ENCODE measurements at places on chromosomes 5 and 9. TPM values are rescaled to one million over a fixed set of nuclear protein-coding genes. Genes with fewer than 3 reads are reported as not detected.
A peak's percentile ranks its signal among the peaks of the same experiment; 100 is the strongest.

Gene HMCN2
- 7.8 TPM for total RNA-seq

Gene AMBP
- not detected for total RNA-seq

Gene WHRN
- 3.8 TPM for total RNA-seq

Gene ANKRD18B
- total RNA-seq = not detected

Gene FRMD3
- 7.2 TPM for total RNA-seq

Gene RNF44
- 23.2 TPM for total RNA-seq

Gene PKD2L2
- total RNA-seq = not detected

Gene TAF11L10
- total RNA-seq = not detected

DNA sequence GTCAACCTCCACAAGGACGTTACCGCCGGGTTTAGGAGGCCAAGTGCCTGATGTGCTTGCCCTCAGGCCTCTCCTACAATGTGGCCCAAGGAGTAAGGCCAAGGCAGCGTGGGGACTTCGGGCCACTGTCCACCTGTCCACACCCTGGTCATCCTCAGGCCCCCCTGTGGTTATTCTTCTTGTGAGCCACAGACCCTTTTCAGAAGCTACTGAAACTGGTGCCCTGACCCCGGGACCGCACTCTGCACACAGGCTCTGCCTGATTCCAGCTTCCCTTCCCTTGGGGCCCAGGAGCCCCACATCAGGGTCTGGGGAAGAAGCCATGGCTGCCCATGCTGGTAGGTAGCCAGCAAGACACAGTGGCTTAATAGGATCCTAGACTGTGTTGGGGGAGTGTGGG, 128.8 kb downstream of the OLFM1 start:
- peak; percentile 62 for DNase-seq

DNA sequence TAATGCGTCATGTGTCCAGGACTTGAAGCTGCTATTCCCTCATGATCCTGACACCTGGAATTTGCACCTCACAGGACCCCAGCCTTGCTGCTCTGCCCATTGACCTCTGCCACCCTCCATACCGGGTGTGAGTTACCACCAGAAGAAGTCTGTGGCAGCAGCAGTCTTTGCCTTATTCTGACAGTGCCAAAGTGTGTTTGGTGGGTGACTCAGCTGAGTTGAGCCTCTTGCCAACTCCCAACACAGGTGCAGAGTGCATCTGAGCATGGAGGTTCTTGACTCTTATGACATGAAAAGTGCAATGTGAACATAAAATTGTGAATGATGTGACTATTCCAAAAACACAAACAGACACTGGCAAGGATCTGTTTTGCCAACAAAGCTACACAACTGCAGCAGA, 1166.5 kb upstream of the CDH18 start:
- DNase-seq = no peak

- no peak for DNase-seq
These were observed 1.7 kb downstream of the RACK1 start for GRCh38 chr5:181242031-181242451.

DNA sequence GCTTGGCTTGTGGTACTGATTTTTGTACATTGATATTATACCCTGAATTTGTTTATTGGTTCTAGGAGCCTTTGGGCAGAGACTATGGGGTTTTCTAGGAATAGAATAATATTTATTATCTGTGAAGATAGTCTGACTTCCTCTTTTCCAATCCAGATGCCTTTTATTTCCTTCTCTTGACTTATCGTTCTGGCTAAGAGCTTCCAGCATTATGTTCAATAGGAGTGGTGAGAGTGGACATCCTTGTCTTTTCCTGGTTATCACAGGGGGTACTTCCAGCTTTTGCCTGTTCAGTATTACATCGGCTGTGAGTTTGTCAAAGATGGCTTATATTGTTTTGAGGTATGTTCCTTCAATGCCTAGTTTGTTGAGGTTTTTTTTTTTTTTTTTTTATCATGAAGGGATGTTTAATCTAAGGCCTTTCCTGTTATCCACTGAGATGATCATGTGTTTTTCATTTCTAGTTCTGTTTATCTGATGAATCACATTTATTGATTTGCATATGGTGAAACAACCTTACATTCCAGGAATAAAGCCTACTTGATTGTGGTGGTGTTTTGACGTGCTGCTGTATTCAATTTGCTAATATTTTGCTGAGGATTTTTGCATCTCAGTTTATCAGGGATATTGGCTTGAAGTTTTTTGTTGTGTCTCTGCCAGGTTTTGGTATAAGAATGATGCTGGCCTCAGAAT, 77.5 kb downstream of the CERT1 start:
- DNase-seq = no peak

GRCh38 chr5:50744776-50745175, 78.3 kb downstream of the PARP8 start:
- DNase-seq = no peak

DNA sequence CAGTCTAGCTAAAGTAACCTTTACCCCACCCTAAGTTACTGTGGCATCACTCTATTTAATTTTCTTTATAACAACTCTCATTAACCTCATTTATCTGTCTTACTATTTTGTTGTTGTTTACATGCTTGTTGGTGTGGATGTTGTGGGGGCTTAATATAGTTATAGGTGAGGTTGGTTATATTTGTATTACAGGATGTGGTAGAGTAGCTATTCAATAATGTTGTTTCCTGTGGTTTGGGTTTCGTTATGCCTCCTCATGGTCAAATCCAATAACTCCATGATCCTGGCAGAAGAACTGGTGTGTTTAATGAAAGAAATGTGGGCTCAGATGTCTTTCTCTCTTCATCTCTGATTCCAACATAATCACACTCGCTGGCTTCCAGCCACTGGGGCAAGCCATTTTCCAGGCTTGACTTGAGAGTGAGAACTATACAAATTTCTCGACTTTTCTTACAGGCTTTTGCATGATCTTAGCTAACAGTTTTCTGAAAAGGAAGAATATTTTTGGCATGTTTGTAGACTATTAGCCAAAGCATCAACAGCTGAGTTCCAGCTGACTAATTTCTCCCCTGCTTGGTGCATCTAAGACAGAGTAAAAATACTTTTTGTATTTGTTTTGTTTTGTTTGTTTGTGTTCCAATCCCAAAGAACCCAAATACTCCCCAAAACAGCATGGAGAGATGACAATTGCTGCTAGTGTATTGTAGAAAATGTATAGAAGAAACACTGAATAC, 303.7 kb upstream of the PAPPA start:
- no peak for DNase-seq

GRCh38 chr9:8622871-8623270, 823.3 kb upstream of the DMAC1 start:
- no peak for DNase-seq

DNA sequence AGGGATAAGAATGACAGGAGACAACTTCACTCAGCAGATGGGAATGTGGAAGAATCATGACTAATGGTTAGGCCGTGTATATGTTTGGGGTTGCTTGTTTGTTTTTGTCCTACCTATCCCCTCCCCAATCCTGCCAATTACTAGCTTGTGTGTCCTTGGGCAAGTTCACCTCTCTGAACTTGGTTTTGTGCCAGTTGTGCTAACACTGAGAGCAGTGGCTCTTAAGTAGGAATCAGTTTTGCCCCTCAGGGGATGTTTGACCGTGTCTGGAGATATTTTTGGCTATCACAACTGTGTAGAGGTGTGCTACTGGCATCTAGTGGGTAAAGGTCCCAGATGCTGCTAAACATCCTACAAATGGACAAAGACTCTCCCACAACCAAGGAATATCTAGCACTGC, 287.0 kb downstream of the DMRT2 start:
- DNase-seq = no peak

GRCh38 chr5:7186818-7187217, 209.1 kb upstream of the ADCY2 start:
- DNase-seq = no peak

GRCh38 chr5:16799796-16800195, 136.3 kb downstream of the MYO10 start:
- DNase-seq = no peak

DNA sequence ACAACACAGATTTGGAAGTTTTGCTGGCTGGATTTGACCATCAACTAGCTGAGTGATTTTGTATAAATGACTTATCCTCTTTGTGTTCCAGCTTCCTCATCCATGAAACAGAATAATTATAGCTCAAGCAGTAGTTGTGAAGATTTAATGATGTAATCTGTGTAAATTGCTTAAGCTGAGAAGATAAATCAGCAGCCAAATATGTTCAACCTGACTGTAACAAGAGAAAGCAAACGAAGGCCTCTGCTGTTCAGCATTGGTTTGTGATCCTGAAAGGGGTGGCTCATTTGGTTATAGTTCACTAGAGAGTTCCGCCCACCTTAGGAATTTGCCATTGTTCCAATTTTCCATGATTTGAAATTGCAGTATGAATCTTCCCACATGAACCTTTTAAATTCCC, 75.7 kb upstream of the CCDC112 start:
- no peak for DNase-seq

- DNase-seq = no peak
These were observed 47.9 kb upstream of the BASP1 start for GRCh38 chr5:17169507-17169906.

GRCh38 chr5:74199436-74200210, 440.9 kb downstream of the ENC1 start:
- no peak for DNase-seq

- DNase-seq = no peak
These were observed 34.3 kb downstream of the PCA3 start for GRCh38 chr9:76798527-76798926.

GRCh38 chr5:160453751-160454150, 32.1 kb downstream of the PTTG1 start:
- no peak for DNase-seq

GRCh38 chr5:109111680-109112079, 298.1 kb downstream of the PJA2 start:
- DNase-seq = no peak

DNA sequence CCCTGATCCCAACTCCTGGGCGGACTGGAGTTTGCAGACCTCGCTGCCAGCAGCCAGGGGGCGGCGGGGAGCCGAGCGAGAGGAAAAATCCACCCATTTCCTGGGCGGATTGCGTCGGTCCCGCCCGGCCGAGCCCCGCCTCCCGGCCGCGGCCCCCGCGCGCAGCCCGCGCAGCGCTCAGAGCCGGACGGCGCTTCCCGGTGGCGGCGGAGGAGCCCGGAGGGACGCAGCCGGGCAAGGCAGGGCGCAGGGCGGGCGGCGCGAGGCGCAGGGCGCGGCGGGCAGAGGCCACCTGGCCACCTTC, at the start of gene OLFM1:
TSS of gene OLFM1 (plus strand) at position 180 of the 304 bp plus-strand sequence. CDS start 322 bp downstream, outside the sequence.
- peak; percentile 91 for DNase-seq

DNA sequence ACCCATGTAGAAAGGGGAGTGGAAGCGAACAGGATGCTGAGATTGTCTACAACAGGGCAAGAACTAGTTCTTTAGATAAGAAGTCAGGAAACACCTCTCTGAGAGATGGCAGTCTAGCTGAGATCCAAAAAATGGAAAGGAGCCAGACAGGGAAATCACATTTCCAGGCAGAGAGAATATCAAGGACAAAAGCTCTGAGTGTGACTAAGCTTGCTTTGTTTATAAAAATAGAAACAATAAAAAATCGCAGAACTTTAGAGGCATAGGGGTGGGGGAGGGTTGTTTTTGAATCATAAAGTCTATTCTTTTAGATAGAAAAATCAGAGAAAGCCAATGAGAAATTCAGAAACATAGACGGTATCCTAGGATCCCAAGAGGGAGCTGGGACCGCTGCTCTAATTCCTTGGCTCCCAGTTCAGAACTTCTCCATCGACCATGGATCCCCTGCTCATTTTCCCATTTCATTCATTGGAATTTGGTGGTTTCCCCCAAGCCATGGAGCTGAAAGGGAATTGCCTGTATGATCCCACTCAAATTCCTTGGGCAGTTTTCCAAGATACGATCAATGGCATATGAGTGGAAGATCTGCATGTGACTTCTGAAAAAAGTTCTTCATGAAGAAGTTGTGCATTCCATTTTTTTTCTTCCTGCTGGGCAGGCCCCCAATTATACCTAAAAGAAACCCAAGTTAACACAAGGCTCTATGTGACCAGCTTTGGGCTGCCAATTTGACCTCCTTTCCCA, 182.0 kb downstream of the GRIA1 start:
- DNase-seq = no peak

- no peak for DNase-seq
These were observed 171.7 kb downstream of the MAT2B start for GRCh38 chr5:163677092-163677491.

GRCh38 chr9:20300430-20301115, 321.7 kb downstream of the MLLT3 start:
- no peak for DNase-seq

GRCh38 chr5:73948720-73949119, 322.7 kb downstream of the ARHGEF28 start:
- no peak for DNase-seq

DNA sequence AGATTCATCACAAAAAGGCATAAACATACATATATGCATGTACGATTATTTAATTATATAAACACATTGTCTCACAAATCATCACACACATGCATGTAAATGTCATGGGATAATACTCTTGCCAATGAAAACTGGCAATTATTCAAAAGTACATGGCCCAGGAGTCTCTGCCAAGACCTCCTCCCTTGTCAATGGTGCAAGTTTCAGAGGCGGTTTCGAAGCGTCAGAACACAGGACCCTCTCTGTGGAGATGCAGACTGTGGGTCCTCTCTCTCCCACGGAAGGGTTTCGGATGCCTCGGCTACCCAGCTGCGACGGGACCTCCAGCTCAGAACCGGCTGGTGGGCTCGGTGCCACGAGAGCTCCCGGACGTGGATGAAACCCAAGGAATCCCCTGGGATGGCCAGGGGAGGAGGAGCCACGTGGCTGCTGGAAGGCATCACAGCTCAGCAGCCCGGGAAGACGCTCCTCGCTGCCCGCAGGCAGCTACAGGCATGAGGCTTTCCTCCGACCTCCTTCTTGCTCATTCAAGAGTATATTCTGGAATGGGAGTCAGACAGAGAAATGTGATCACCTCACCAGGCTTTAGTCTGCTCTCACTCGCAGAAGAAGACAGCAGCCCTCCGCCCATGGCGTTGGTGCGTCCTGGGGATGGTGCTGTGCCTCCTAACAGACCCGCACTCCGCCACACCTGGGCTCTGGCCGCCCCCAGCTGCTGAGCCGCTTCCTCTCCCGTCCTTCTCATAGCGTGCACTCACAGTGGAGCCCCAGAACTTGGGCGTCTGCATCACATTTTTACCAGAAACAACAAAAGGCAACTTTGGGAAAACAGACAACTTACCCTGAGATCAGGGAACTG, 308.8 kb downstream of the IRX2 start:
- DNase-seq = no peak

- no peak for DNase-seq
These were observed 100.6 kb upstream of the ADAMTS19 start for GRCh38 chr5:129359450-129359849.

DNA sequence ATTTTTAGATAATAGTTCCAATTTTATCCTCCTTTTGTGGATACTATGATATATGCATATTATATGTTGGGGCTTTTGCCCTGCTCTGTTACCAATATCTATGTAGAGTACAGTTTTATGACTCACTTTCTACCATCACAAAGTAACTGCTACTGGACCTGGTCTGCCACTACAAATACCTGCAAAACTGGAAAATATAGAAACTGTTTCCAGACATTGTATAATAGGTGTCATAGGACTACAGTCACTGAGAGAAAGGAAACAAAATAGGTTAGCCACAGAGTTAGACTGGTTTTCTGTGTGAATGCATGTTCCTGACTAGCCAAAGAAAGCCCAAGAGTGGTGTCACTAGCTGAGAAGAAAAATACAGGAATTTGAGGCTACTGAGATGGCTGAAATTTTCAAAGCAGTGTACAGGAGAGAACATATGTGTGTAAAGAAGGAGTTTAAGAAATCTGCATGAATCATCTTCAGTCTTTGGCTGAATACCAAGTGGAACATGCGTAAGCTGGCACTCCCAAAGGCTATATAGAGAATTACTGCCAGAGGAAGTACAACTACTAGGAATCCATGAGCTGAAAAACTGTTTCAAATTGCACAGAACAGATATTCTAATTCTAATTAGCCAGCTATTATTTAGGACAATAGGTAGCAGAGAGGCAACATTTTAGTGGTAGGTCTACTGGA, 29.0 kb upstream of the FAM174A start:
- no peak for DNase-seq

GRCh38 chr9:93234600-93234999, 50.7 kb downstream of the WNK2 start:
- no peak for DNase-seq

Data from aorta (tissue), 5 donors.